Stomach (tissue), 19 donors: ENCODE measurements at places on chromosomes 1 and 21. TPM values are rescaled to one million over a fixed set of nuclear protein-coding genes. Genes with fewer than 3 reads are reported as not detected.
A peak's percentile ranks its signal among the peaks of the same experiment; 100 is the strongest.

DNA sequence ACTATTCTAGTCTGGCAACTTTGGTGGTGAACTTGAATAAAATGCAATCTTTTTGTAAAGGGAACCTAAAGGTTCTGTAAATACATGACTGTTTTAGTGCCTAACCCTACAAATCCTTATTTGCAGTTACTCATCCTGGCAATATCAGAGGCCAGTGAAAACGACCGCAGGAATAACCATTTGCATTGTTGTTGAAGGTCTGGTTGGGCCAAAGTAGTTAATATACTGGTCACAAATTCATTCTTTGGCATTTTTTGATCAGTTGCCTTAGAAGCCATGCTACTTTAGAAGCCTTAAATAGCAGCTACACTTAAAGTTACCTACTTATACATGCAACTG is 93.7 kb downstream of the AHCTF1 start:
- H3K27me3 ChIP-seq: no peaks in the 10 kb centered on the region
- H3K4me1 ChIP-seq: no peaks in the 10 kb centered on the region
- no peak overlapping the region for H3K4me3 ChIP-seq
- no peak overlapping the region for H3K27ac ChIP-seq
- peaks cover 44% of the 10 kb centered on the region for H3K36me3 ChIP-seq

- no peak overlapping the region for H3K4me3 ChIP-seq
- DNase-seq: no peak
- H3K4me1 ChIP-seq: no peaks in the 10 kb centered on the region
- no peak overlapping the region for H3K27ac ChIP-seq
Observed at GRCh38 chr1:214977110-214977509, 105.4 kb upstream of the KCNK2 start.

DNA sequence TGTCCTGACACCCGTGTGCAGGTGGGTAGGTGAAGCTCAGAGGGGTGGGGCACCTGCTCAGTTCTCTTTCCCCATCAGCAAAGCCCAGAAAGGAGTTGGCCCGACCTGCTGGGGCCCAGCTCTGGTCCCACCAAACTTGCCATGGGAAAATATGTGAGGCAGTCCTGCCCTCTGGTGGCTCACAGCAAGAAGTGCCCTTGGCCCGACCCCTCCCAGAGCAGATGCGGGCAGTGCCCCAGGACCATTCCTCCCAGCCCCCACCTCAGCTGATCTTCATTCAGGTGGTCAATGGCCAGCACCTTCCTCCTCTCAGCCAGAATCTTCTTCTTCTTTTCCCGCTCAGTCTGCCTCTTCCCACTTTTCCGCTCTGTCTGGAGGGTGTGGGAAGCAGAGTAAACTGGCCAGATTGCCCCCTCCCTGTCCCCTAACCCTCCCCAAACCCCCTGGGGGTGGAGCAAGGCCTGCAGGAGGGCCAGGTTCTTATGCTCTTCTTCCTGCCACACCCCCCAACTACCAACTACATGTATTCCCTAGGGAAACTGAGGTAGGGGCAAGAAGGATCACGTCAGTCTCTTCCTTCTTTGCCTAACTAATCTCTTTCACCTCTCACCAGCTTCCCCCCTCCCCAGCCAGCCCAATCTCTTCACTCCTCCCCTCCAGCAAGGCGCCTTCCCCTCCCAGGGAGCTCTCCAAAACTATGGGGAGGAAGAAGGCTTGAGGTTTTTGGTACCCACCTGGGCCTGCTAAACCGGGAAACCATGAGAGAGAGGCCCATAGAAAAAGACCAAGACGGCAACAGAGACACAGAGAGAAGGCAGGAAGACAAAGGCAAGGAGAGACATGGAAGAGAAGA is 15.6 kb downstream of the TNNT2 start:
- DNase-seq: no peak
- peaks cover 41% of the 10 kb centered on the region for H3K27me3 ChIP-seq
- H3K27ac ChIP-seq: no peak overlapping the region

- DNase-seq: no peak
- no peak overlapping the region for H3K4me3 ChIP-seq
- H3K27me3 ChIP-seq: no peaks in the 10 kb centered on the region
- peaks cover 29% of the 10 kb centered on the region for H3K4me1 ChIP-seq
- H3K36me3 ChIP-seq: no peaks in the 10 kb centered on the region
Observed at GRCh38 chr1:174954671-174955669, 44.8 kb upstream of the CACYBP start.

DNA sequence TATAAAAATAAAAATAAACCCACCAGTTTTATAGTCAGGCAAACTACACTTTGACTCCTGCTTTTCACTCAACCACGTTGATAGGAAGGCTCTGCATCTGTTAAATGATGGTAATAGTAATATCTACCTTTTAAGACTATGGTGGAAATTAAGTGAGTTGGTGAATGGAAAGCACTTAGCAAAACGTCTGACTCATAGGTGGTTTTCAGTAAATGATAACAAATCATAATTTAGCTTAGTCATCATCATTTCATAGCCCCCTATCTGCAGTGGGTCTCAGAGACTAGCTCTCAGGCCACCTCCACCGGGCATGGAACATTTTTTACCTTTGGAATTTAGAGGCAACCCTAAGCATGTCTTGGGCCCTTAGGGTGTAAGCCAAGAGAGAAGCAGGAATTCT is 160.0 kb downstream of the PDE4B start:
- H3K27ac ChIP-seq: no peak overlapping the region
- H3K4me1 ChIP-seq: no peaks in the 10 kb centered on the region
- H3K4me3 ChIP-seq: no peak overlapping the region

- no peak overlapping the region for H3K4me3 ChIP-seq
- H3K27me3 ChIP-seq: no peaks in the 10 kb centered on the region
- no peak for DNase-seq
- H3K4me1 ChIP-seq: peaks cover 100% of the 10 kb centered on the region
- no peaks in the 10 kb centered on the region for H3K36me3 ChIP-seq
Observed at GRCh38 chr1:10672343-10673050, 123.9 kb downstream of the CASZ1 start.

- peak overlapping the region; percentile 53 for H3K4me3 ChIP-seq
- peaks cover 11% of the 10 kb centered on the region for H3K36me3 ChIP-seq
- no peak for DNase-seq
- peaks cover 26% of the 10 kb centered on the region for H3K4me1 ChIP-seq
- no peaks in the 10 kb centered on the region for H3K27me3 ChIP-seq
- H3K27ac ChIP-seq: no peak overlapping the region
Observed at GRCh38 chr1:43564551-43565348, 34.1 kb downstream of the PTPRF start.

DNA sequence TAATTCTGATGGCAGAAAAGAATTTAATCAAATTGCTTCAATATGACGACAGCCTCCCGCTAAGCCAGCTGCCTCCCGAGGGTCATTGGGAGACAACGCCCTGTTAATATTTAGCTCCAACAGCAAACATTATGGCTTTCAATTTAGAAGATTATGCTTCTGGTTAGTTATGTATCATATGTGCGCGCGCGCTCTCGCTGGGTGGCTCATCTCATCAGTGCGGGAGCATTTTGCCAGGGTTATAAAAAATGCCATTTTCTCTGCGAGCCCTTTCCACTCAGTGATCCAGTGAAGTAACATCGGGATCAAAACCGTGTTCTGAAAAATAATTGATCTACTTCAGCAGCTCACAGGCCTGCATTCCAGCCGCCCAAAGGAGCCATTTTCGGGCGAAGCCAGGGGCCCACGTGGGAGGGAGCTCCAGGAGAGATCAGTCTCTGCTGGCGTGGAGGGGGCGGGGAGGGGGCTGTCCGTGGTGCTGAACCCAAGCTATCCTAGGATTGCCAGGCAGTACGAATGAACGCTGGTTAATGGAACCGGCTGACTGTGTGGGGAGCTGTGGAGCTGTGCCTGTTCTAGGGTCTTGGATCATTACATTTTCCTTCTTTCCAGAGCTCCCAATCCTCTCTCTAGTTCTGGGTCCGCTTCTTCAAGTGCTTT is 219.1 kb upstream of the ZC3H12A start:
- peaks cover 28% of the 10 kb centered on the region for H3K27me3 ChIP-seq
- H3K4me3 ChIP-seq: no peak overlapping the region
- no peaks in the 10 kb centered on the region for H3K4me1 ChIP-seq
- DNase-seq: peak; percentile 77
- H3K27ac ChIP-seq: no peak overlapping the region

DNA sequence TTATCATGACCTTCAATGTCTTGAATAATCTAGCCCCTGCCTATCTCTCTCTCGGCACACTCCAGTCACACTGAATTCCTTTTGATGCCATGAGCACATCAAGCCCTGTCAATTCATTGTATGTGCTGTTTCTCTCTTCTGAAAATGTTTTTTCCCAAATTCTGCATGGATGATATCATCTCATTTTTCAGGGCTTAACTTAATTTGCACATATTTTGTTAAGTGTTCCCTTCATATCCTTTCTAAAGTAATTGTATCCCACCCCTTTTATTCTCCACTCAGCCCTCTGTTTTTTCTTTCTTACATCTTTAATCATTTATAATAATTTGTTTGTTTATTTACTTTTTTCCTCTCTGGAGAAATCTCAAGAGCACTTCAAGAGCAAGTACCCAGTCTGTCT is 149.9 kb downstream of the ZNF326 start:
- H3K36me3 ChIP-seq: no peaks in the 10 kb centered on the region
- no peaks in the 10 kb centered on the region for H3K4me1 ChIP-seq
- H3K27me3 ChIP-seq: no peaks in the 10 kb centered on the region
- DNase-seq: no peak
- H3K27ac ChIP-seq: no peak overlapping the region

DNA sequence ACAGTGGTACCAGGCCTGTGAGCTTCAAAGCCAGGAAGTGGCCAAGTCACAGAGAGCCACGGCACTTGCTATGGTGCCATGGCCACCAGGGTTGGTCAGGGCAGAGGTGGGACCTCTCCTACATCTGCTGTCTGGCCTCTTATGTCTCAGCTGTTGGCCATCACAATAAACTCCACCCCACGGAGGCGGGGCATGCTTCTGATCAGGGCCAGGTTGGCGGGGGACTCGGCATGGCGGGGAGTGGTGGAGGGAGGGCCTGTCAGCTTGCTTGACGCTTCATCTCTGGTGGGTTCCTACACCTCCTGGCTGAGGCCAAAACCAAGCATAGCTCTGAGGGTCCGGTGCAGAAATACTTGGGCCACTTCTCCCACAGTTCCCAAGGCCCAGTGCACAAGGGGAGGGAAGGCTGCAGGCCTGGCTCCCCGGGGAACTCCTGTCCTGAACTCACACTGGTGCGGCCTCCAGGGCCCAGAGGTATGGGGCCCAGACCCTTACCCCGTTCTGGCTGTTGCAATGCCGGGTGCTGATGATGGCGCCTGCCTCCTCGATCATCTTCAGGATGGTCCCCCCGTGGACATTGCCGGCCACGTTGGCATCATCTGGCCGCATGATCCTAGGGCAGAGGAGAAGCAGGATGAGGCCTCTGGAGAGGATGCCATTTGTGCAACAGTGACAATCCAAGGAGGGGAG is 44.2 kb downstream of the ACOT7 start:
- H3K4me1 ChIP-seq: peaks cover 27% of the 10 kb centered on the region
- no peak overlapping the region for H3K4me3 ChIP-seq
- DNase-seq: no peak
- no peaks in the 10 kb centered on the region for H3K36me3 ChIP-seq
- H3K27me3 ChIP-seq: no peaks in the 10 kb centered on the region

PTPRC gene
- 2.8 TPM for polyA plus RNA-seq

TIAM1 gene
- polyA plus RNA-seq: 1.8 TPM
